ENCODE measurements at places on chromosomes 3 and 15.

DNA sequence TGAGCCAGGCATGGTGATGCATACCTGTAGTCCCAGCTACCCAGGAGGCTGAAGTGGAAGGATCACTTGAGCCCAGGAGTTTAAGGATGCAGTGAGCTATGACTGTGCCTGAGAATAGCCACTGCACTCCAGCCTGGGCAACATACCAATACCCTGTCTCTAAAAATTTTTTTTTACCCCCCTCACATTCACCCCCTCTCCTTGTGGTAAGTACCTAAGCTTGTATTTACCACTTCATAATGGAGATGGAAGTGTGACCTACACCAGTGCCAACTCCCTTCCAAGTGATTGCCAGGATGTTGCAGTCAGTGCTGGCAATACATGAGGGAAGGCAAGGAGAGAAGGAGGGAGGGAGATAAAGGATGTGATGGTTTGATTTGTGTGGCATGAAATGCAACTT is 84.2 kb downstream of the LRRC28 start:
- no peak for DNase-seq

- no peak for DNase-seq
Observed at GRCh38 chr15:89652131-89652530, 3.1 kb downstream of the KIF7 start.

DNA sequence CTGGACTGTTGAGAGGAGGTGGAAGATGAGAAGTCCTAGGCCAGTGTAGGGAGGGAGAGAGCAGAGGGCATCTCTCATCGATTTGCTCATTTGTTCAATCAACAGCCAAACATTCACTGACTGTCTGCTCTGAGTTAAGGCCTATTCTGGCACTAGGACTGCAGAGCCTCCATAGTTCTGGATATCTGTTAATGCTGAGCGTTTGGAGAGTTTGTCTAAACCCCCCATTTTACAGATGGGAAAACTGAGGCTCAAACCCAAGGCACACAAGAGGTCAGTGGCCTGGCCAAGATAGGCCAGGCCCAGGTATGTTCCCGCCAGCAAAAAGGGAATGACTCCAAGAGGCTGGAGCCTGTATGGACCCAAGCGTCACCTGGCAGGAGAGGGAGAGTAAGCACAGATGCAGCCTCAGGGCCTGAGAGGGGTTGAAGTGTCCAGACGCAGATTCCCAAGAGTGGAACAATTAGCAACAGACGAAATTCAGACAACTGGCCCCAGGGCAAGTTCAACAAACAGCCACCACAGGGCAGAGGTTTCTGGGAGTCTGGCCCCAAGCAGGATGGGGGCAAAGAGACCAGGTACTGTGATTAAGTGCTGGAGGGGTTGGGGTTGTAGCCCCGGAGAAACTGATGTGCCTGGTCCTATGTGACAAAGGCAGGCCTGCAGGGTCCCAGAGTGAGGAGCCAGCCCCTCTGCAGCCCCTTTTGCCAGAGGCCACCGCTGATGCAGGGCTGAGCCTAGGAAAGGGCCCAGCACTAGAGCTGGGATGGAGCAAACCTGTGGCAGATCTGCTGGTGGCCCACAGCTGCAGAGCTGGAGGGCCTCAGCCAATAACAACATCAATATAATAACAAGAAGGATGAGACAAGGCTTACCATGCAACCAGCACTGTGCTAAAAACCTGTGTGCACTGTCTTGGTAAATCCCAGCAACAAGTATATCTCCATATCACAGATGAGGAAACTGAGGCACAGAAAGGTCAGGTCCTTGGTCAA is 245.1 kb upstream of the TLE3 start:
- DNase-seq, result no peak

- no peak for DNase-seq
Observed at GRCh38 chr3:31358473-31359070, 174.2 kb upstream of the STT3B start.

GRCh38 chr3:52891615-52892081 is 5.7 kb downstream of the STIMATE start:
- no peak for DNase-seq

- no peak for DNase-seq
Observed at GRCh38 chr3:122014741-122015140, 7.3 kb downstream of the ILDR1 start.

DNA sequence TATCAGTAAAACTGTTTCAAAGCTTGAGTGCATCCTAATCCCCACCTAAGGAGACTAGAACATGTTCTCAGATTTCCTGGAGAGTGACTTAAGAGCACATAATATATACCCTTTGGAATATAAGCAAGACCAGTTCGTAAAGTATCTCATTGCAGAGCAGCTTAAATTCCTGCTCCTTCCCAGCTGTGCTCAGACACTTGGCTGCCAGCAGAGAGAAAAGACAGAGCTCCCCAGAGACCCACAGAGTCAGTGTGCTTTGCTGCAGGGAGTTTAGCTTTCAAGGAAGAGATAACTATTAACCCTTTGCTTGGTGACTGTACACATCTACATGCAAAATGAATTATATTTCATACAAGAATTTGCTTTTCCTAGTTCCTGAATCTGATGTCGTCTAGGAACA is 338.1 kb upstream of the ARHGEF26 start:
- no peak for DNase-seq

DNA sequence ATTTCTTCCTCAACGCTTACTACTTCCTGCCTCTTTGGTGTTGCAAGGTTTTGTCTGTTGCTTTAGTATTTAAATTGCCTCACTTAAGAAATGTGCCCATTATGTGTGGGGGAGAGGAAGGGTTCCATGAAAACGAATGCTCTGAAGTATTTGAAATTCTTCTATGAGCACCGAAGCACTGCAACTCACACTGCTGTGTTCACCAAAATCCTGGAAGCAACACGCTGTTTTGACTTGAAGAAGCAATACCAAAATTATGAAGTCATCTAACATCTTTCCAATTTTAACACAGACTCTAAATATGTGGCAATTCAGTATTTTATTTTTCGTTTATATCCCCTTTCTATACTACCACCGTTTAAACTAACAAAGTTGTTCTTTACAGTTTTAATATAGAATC is 101.5 kb downstream of the RBMS3 start:
- DNase-seq, result no peak

GRCh38 chr15:52709187-52709981 is 30.2 kb upstream of the ATOSA start:
- no peak for DNase-seq

DNA sequence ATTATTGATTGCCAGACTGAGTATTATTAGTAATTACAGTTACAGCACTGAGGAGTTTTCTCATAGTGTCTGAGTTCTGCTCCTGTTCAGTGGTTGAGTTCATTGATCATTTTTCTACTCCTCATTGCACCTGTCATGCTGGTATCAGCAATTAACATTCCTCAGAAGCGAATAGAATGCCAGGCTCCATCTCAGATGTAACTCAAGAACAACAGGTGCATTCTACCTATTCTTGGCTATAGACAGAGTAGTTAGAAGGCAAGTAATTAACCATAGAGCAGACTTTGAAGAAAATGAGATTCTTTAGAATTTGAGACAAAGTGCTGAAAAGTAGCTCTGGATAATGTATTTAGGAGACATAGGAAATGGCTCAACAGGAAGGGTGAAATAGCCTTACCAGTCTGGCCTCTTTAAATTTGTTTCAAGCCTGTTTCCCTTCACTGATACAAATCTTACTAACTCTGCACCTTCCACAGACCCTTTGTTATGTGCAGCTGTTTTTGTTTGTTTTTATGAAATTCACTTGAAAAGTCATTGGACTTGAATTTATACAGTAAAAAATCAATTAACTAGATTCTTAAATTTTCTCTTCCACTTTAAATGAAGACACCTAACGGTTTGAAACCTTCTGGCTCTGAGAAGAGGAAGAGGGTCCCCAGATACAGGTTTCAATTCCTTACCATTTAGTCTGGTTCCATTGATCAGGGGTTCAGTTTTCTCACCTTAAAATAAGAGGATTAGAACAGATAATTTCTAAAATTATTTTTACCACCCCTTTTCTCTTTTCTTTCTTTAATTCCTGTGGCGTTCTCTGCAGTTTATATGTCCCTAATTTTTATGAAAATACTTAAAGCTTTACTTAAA is 109.6 kb downstream of the FNDC3B start:
- DNase-seq, result no peak

DNA sequence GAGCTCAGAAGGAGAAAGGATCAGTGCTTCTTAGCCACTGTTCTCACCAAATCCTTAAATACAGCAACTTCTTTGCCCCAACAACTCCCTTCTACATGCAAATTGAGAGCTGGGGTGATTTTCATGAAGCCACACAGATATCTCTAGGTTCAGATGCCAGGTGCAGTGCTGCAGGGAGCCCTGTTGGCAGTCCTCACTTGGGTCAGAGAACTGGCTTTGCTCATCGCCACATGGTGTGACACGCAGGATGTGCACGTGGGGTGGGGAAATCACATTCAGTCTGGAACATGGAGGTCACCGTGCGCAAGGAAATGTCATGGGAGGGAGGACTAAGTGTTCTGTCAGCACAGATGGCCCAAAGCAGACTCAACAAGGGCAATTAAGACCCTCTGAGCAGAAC is 103.8 kb downstream of the WDR76 start:
- DNase-seq, result no peak

- peak; percentile 30 for DNase-seq
Observed at GRCh38 chr15:90142216-90143165, 40.2 kb upstream of the IDH2 start.

DNA sequence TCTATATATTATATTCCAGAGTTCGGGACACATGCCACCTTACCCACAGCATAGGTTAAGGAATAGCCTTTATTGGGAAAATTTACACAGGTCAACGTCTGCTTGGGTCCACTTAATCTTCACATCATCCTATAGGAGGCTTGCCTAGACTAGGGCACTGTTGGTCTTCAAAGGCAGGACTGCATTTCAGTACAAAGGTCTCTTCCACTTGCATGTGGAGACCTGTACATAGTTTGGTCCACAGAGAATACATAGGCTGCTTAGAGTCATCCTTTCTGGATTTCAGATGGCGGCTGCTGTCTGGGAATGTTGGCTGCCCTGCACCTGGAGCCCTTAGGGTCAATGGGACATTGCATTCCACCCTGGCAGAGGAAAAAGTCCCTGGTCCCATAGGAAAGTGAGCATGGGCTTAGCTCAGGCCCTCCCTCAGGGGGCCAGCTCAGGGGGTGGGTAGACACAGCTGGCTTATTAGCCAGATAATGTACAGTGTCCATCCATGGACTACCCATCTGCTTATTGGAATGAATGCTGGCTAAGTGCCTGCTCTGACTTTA is 75.3 kb upstream of the TGFBR2 start:
- no peak for DNase-seq

GRCh38 chr3:39291903-39292329 is 12.1 kb upstream of the CX3CR1 start:
- peak; percentile 77 for DNase-seq

DNA sequence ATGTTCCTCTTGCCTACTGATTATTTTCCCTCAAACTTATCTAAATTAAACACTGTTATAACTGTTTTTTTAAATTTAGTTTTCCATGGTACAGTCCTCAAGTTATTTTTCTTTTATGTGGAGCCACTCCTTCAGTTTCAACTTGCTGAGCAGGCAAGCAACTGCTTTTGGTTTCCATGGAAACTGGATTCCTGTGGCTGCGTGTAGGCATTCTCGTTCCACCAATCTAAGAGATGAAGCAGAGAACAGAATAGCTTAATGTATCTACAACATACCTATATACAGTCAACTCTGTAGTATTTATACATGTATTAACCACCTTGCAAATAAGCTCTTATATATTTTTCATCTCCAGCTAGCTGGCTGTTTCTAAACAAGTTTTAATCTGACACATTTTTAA is 25.8 kb upstream of the ANXA2 start:
- no peak for DNase-seq

DNA sequence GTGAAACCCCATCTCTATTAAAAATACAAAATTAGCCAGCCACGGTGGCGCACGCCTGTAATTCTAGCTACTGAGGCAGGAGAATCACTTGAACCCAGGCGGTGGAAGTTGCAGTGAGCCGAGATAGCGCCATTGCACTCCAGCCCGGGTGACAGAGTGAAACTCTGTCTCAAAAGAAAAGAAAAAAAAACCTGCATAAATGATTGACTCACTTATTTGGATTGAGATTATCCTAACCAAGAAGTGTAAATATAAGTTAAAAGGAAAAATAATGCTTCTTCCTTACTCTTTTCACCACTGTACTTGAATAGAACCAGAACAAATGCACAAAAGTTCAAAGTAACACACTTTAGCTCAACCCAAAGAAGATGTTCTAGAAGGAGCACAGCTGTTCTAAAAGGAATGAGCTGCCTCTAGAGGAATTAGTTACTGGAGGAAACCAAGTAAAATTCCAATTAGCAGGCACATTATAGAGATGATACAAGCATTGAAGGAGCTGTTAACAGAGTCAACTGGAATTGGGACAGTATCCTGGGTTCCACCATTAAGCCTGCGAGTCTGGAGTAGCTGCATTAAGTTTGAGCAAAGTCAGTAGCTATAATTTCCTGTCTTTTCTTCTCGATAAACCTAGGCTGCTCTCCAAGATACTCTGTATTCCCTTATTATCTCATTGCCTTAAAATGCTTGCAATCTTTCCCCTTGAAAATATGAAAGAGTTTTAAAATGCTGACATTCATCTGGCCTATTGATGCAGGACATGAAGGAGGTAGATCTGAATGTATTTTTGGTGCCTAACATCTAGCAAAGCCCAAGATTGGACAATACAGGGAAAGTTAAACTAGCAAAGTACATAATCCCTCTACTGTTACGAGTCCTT is 9.5 kb downstream of the MTHFS start:
- no peak for DNase-seq

DNA sequence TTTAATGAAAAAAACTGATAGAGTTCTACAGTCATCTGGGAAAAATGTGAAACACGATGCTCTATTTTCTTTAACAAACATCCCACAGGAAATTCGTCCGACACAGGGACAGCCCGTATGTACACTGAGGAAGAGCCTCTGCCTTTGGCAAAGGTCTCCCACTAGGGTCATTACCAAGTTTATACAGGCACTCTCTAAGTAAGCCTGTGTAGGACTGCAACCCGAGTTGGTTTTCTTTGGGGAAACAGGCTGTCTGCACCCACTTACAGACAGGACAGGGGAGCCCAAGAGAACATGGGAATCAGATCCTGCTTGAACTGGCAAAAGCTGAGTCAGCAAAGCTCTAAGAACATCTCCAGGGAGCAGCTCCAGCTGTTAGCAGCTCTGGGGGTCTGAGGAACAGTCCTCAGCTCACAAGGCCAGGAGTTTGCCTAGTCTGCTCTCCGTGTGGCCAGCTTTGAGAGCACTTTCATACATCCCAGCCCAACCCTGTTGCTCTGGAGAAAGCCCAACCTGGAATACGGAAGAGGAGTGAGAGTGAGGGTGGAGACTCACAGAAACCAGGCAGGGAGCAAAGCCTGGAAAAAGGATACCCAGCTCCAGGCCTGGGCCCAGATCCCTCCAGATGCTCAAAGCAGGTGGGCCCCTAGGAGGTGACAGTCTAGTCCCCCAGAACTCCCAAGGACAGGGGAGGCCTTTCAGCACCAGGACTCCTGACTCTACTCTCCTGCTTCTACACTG is 1.9 kb downstream of the TBC1D2B start:
- no peak for DNase-seq

- DNase-seq, result no peak
Observed at GRCh38 chr3:140205598-140205997, 270.6 kb downstream of the CLSTN2 start.

- no peak for DNase-seq
Observed at GRCh38 chr3:19931767-19932188, 2.2 kb downstream of the EFHB start.
